ENCODE measurements at places on chromosomes 16 and 17.

GRCh38 chr17:62093188-62094155 is 28.4 kb upstream of the MED13 start:
- DNase-seq: no peak

DNA sequence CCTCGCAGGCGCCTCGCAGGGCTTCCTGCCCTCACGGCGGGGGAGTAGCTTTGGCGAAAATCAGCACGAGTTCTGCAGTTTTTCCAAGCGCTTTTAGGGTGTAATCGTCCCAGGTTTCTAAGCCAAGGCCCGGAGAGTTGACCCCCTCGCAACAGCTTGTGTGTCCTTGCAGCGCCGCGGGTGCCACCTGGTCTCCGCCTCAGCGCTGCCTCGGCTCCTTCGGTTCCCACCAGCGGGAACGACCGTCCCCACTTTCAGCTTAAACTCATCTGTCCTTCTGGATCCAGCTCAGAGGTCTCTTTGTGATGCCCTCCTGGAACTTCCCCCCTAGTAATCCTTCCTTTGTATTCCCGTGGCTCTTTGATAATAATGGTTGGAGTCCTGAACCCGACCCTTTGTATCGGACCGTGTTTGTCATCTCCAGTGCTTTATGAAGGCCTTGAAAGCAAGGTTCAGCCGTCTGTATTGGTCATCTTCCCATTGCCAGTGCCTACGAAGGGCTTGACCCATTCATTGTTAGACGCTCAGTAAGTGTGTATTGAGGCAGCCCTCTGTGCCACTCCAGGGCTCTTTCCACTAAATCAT is 858 bp upstream of the SMARCE1 start:
- no peak for DNase-seq

GRCh38 chr17:75073618-75074047 is 14.1 kb upstream of the SLC16A5 start:
- no peak for DNase-seq

- DNase-seq: no peak
These were observed 6.3 kb downstream of the XYLT2 start for GRCh38 chr17:50352072-50352692.

- DNase-seq: no peak
These were observed 31.4 kb downstream of the CCR7 start for GRCh38 chr17:40533896-40534295.
